ENCODE measurements at places on chromosomes 16 and 17.
A peak's percentile ranks its signal among the peaks of the same experiment; 100 is the strongest.

DNA sequence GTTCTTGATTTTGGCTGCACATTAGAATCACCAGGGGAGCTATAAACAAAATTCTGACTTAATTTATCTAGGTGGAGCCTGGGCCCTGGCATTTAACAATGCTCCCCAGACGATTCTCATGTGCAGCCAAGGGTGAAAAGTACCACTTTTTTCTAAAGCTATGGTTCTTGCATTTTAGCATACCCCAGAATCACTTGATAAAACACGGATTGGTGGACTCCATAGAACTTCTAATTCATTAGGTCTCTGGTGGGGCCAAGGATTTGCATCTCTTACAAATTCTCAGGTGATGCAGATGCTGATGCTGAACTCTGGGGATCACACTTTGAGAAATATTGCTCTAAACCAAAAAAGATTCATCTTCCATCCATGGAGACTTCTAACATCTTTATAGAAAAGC, 74.5 kb downstream of the RPGRIP1L start:
- DNase-seq = no peak

DNA sequence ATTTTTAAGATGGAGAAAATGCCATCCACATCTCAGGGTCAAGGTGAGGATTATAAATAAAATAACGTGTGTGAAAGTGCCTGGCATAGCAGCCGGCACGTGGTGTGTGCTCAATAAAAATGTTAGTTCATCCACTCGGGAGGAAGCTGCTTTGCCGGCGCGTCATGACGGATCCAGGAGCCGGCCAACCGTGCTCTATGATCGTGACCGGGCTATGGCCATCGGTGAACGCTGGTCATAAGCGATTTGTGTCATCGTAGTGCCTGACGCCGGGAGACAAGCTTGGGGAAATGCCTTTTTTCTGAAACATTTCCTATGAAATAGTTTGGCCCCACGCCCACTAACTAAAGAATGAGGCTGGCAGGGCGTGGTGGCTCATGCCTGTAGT, 74.0 kb downstream of the CMC2 start:
- DNase-seq = peak; percentile 14

DNA sequence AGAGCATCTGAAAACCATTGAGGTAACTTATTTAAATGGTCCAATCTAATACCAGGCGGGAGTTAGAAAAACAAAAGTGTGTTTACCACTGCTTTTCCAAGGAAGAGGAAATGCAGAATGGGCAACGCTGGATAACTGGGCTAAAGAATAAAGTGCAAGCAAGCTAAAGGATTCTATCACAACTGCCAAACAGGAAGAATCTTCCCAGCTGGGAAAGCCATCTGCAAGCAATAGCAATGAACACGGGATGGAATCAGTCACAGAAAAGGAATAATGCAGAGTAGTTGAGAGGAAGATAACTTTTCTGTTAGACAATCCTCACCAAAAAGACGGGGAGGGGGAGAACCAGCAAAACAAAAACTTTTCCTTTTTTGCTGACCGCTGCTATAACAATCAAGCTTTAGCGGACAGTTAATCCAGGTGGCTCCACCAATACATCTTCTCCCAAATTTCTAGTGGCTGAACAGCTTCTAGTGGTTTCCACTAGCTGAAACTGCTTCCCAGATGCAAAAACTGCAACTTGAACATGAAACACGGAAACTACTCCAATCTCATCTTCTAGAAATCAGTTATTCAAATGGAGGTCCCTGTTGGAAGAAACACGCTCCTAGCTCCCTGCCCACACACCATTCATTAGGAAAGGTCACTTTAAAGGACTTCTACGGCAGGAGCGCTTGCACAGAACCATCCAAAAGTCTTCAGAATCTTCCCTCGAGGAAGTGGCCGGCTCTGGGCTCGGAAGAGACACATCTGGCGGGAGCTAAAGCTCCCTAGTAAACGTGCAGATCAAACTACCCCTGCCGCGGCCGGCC, 929 bp downstream of the TMEM11 start:
- DNase-seq = no peak

DNA sequence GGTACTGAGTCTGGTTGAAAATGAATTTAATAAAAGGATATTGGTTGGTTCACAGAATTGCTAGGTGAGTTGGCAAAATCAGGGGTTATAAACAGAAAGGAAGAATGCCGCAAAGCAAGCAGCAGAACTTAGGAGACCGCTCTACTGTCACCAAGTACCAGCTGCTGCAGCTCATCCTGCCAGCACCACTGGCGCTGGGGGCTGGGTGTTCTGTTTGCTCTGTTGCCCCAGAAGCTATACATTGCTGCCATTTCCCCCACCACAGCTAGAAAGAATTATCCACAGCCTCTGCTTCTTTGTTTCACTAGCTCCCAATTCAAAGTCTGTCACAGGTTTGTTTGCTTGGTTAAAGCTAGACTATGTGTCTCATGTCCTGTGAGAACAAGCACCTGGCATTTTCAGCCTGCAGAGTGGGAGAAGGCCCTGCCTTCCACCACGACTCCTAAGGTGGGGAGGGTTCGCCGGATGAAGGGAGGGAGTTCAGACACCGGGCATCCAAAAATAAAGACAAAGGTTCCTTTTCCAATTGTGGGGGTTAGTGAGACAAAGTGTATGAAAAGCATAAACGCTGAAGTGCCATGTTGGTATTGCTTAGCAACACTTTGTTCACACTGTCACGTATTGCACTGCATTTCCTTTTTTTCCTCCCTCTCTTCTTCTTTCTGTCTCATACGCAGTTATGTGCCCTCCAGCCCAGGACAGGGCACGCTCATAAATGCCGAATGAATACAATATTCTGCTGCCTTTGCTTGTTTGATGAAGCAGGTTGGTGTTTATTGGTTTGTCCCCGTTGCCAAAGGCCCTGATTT, 9.6 kb upstream of the CPD start:
- no peak for DNase-seq

- no peak for DNase-seq
These were observed 28.3 kb downstream of the XPO6 start for GRCh38 chr16:28183484-28183883.

DNA sequence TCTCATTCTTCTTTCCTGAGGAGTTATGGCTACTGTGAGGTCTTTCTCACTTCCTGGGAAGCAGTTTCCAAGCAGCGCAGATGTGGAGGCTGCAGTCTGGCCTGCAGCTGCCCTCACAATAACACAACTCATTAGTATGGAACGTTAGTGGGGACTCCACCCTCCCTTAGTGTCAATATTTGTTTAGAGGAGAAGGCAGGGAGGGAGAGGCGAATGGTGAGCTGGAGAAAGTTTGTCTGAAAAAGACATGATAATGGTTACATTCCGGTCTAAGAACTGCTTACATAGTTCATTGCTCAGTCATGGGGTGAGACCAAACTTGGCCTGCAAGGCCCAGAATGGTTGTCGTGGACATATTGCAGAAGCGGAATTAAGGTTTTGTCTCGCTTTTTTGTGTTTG, 170.2 kb downstream of the HS3ST3B1 start:
- no peak for DNase-seq

GRCh38 chr16:4261557-4262172, 11.2 kb downstream of the TFAP4 start:
- DNase-seq = peak; percentile 58

- peak; percentile 70 for DNase-seq
These were observed at the start of gene PYCARD for GRCh38 chr16:31202414-31203375. PYCARD (minus strand) TSS chr16:31202760; CDS start chr16:31202690, 70 bp downstream.

DNA sequence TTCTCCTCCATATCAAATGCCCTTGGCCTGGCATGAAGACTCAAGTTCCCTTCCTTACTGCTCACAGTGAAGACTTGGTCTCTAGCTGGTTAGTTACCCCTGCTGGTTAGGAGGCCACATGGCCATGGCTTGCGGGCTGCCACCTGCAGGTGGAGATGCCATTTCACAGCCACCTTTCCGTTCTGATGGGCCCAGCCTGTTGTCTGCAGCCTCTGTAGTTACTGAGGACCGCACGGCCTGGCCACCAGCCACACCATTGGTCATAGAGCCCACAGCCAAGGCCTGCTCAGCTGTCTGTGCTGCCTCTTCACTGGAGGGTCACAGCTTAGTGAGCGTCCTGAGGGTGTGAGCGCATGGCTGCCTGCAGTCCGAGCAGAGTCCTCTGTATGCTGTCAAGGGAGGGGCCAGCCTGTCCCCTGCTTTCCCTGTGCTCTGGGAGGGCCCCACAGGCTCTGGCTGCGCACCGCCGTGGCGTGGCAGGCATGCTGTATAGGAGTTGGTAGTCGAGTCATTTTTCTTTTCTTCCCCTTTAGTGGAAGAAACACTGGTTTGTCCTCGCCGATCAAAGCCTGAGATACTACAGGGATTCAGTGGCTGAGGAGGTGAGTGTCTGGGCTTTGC, 59.2 kb downstream of the PLD6 start:
- peak; percentile 62 for DNase-seq

DNA sequence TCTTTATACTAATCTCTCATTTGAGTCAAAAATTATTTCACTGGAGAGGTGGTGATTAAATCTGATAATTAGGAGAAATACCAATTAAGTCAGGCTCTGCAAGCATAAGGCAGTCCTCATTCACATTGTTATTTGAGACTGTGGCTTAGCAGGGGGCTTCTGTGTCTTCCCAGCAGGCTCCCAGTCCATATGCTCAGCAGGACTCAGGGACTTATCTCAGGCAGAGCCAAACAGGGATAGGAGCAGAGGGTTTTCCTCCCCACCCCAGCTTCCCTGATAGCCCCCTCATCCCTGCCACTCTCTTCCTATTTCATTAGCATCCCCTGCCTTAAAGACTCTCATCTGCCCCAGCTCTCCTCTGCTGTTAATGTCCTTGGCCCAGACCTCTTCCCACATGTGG, 104.3 kb upstream of the DNAH9 start:
- DNase-seq = no peak

Data from hematopoietic multipotent progenitor cell treated with erythropoietin and hydrocortisone succinate and interleukin-3 and kit ligand, for 6 days (in vitro differentiated cells).